ENCODE measurements at places on chromosomes 4 and X.

GRCh38 chr4:158013858-158014257 lies 159.0 kb downstream of the GASK1B start:
- DNase-seq = peak; percentile 57

- no peak for DNase-seq
Measured at GRCh38 chrX:130114141-130114588, 3.9 kb upstream of the ELF4 start.

DNA sequence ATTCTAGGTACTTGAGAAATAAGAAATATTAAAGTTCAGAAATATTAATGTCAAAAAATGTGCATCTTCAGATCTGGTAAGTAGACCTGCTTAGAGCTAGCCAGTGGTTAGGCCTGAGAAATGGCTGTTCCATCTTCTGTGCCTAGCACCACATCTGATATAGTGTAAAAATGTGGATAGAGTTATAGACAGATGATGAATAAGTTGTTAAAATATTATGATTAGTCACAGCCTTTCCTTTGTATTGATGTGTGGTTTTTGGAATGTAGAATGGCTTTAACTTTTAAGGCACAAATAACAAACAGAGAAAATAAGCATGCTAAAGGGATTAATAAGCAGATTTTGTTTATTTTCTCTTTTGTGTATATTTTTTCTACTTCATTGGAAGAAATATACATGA lies 133.5 kb upstream of the NUDT6 start:
- DNase-seq = no peak

GRCh38 chrX:13372203-13372980 lies 52.5 kb upstream of the ATXN3L start:
- no peak for DNase-seq

DNA sequence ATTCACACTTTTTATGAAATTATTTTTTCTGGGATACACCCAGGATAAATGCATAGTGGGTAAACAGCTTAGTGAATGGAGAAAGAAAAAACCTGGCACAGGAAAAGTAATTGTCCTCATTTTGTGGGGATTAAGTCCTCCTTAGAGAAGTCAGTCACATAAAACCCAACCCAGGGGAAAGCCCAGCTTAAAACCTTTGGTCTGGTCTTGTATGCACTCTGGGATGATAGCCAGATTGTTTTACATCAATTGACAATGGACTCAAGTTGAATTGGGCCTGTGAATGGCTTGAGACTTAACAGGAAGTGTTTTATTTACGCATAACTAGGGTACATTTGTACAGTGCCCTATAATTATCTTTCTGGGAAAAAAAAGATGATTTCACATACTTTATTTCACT lies 561.3 kb upstream of the GRIA3 start:
- no peak for DNase-seq

DNA sequence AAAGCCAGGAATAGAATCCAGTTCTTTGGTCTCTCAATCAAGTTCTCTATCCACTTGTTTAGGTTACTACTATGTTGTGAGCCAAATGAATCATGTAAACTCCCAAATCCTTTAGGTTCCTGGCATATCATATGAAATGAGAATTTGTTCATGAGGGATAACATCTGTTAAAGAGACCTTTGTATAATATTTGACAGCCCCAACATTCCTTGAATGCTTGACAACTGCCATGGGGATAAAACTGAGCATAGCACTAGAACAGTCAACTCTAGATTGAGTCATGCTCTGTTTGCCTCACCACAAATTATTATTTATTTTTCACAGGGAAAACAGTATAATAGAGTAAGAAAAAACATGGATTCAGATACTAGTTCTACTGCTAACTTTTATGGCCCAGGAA lies 93.3 kb downstream of the NAA11 start:
- no peak for DNase-seq

- peak; percentile 77 for DNase-seq
Measured at GRCh38 chr4:156959298-156959702, 12.3 kb downstream of the PDGFC start.

GRCh38 chr4:142615324-142615665 lies 230.8 kb downstream of the INPP4B start:
- no peak for DNase-seq

- no peak for DNase-seq
Measured at GRCh38 chrX:15059474-15059873, 186.3 kb downstream of the MOSPD2 start.
